SJCRH30 (cell line): ENCODE measurements at places on chromosomes 16 and 17.

- H3K4me3 ChIP-seq = no peak overlapping the region
- DNase-seq = no peak
- no peaks in the 10 kb centered on the region for H3K27me3 ChIP-seq
- H3K4me1 ChIP-seq = peaks cover 10% of the 10 kb centered on the region
Observed at GRCh38 chr16:368388-369158, 1.8 kb downstream of the MRPL28 start.

GRCh38 chr16:74268372-74268782 is 28.2 kb upstream of the PSMD7 start:
- no peak for DNase-seq
- no peak overlapping the region for H3K4me3 ChIP-seq
- no peaks in the 10 kb centered on the region for H3K4me1 ChIP-seq
- no peaks in the 10 kb centered on the region for H3K27me3 ChIP-seq
- no peaks in the 10 kb centered on the region for H3K36me3 ChIP-seq
- no peak overlapping the region for H3K27ac ChIP-seq

GRCh38 chr17:79276821-79277220 is 202.2 kb downstream of the ENGASE start:
- H3K4me3 ChIP-seq = no peak overlapping the region
- H3K4me1 ChIP-seq = no peaks in the 10 kb centered on the region
- H3K27ac ChIP-seq = no peak overlapping the region
- DNase-seq = no peak
- H3K36me3 ChIP-seq = no peaks in the 10 kb centered on the region

GRCh38 chr16:86727131-86727530 is 148.8 kb downstream of the FOXL1 start:
- no peak for DNase-seq
- no peaks in the 10 kb centered on the region for H3K36me3 ChIP-seq
- no peak overlapping the region for H3K4me3 ChIP-seq
- no peaks in the 10 kb centered on the region for H3K27me3 ChIP-seq
